Stimulated activated CD8-positive, alpha-beta memory T cell treated with anti-CD3 and anti-CD28 coated beads, Interleukin-2, amount 100 ng/mL, for 48 hours (primary cell): ENCODE measurements at places on chromosomes 3 and 15.

DNA sequence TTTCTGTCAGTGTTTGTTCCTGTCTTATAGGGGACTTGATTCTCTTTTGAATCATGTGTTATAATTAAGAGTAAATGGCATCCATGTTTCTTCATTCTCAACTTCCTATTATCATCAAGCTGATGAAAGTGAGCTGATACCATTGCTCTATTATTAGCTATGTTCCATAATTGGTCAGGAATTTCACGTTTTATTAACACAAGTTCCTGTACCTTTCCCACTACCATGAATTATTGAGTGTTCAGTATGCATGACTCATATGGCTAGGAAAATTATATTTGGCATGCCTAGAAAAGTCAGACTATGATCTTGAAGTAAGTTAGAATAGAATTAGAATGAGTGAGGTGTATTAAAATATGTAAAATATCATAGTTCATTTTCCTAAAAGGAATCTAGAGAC is 278.9 kb upstream of the LRRC3B start:
- DNase-seq, result no peak

DNA sequence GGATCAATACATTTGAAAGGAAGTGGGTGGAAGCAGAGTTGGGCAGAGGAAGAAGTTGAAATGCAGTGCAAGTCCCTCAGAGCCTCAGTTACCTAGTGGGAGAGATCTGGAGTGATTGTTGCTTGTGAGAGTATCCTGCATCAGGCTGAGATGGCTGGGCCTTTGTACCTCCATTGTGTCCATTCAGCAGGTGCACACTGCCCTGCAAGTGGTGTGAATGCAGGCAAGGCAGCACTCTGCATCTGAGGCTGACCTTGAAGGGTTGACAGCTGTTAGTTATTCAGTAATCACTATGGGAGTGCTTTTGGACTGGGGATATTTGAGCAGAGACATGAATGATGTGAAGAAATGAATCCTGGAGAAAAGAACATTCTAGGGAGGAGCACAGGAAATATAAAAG is 25.2 kb downstream of the ATP6V1A start:
- no peak for DNase-seq

DNA sequence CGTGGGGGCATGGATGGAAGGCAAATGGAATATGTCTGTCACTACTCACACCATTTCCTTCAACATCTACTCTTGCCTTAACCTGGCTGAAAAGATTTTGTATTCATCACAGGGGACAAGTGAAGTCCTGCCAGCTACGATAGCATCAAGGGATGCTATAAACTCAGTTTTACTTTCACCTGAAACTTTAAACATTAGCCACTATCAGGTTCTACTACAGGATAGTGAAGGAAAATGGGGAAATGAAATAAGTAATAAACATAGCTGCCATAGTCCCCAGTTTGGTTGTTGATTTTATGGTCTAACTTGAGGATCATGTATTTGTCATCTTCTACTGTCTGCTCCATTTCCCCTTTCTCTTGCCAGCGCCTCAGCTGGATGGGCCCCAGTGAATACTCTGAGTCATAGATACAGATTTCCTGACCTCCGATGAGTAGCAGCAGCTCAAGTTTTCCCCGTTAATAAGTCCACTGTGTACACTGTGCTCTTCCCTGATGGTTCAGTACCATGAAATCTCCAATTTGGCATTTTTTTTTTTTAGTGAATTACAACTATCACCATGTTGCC is 338.2 kb upstream of the SLCO3A1 start:
- DNase-seq, result no peak

DNA sequence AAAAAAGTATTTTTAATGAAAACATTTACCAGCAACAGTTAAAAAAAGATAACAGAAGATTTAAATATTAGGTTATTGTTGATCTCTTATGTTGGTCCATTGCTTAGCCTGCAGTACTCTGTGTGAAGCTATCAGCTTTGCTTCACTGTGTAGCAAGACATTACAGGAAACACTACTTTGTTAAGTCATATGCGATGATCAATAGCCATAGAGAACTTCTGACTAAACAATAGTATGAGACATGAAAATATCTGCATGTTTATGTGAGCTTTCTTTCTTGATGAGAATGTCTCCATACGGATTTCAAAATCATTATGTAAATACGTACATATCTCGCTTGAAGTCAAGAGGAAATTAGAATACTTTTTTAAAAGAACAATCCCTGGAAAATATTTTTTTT is 27.0 kb upstream of the CAPN3 start:
- DNase-seq, result no peak

DNA sequence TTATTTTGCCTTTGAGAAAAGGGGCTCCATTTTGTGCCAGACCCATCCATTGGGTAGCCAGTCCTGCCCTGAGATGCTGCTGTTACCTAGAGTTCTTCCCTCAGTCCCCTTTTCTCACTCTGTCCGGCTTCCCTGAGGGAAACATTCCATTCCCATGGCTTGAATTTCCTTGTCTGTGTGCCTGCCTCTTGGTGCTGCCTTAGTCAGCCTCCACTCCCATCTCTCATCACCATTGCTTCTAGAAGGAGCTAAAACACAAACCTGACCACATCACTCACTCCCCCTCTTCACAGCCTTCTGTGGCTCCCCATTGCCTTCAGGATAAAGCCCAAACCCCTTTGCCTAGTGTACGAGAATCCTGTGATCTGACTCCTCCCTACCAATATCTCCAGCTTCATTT is 25.2 kb upstream of the C2CD4B start:
- no peak for DNase-seq

DNA sequence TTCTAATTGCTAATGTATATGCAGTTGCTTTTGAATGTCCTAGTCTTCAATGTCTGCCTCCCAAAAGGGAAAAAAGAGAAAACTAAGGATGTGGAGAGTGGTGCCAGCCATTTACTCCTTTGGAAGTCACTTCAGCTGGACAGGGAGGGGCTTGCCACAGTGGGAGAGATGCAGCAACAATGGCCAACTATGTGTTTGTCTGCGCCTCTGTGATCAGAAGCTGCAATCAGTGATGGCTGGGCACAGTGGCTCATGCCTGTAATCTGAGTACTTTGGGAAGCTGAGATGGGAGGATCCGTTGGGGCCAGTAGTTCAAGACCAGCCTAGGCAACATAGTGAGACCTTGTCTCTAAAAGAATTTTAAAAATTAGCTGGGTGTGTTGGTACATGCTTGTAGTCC is 16.7 kb upstream of the CLRN1 start:
- no peak for DNase-seq

- no peak for DNase-seq
These were observed 41.3 kb upstream of the ZBED2 start for GRCh38 chr3:111636366-111636885.

GRCh38 chr15:32851572-32851971 is 133.8 kb downstream of the GREM1 start:
- DNase-seq, result no peak

DNA sequence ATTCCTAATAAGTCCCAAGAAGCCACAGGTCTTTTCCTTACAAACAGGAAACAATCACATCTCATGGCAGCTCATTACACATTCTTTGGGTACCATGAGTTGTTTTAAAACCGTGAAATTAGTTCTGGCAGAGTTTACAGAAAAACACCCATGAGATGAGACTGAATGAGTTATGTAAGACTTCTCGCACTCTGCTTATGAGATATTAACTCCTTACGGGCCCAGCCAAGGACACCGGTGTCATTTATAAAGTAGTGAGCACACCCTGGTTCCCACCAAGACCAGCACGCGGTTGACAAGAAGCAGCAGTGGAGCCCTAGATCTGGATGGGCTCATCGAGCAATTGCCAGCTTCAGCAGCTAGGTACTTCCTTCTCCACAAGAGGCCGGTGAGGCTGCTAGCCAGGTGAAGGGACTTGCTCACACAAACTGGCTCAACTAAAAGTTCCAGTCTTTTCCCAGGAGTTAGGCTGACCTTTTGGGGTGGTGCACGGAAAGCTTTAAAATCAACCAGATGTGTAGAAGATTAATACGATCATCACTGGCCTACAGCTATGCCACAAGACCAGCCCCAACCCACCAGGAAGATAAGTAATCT is 318.6 kb upstream of the ICE2 start:
- no peak for DNase-seq

- DNase-seq, result no peak
These were observed 131.8 kb upstream of the TOPAZ1 start for GRCh38 chr3:44109771-44110361.

GRCh38 chr3:138351916-138352550 is 3.7 kb downstream of the MRAS start:
- DNase-seq, result no peak

DNA sequence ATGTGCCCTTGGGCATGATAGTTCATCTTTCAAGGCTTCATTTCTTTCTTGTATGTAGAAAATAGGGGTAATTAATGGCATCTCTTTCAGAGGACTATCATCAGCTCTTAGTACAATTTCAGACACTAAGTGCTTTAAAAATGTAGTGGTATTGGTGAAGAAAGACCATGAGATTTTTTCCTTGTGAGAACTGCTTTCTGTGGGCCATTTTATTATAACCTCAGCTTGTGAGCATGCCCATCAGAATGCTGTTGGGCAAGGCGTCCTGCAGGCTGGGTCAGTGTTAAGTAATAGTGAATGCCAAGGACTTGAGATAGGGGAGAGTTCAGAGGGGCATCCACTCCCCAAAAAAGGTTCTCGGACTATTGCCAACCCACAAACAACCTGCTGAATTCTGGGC is 187.9 kb downstream of the GHSR start:
- DNase-seq, result no peak

DNA sequence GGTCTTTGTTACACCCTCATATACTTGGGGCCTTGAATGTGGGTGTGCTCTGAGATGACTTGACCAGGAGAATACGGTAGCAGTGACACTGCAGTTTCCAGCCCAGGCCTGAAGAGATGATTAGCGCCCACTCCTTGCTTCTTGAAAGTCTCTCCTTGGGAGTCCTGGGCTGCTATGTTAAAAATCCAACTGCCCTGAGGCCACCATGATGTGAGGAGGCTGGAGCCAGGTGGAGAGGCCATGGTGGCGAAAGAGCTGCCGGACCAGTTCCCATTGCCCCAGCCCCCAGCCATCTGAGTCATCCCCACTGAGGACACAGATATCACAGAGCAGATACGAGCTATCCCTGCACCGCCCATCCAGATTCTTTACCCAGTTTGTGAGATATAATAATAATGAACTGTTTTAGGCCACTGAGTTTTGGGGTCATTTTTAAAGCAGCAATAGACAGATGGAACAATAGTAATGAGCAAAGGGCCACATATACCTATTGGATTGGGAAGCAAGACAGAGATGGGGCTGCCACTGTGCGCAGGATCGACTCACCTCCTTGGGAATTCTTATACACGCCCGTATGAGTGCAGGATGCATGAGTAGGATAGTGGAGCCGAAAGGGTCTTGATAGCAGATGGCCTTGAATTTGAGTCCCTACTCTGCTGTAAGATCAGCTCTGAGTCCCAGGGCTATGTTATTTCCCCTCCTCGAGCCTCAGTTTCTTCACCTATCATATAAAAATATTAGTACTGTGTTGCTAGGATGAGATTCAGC is 12.1 kb upstream of the GATA2 start:
- no peak for DNase-seq

DNA sequence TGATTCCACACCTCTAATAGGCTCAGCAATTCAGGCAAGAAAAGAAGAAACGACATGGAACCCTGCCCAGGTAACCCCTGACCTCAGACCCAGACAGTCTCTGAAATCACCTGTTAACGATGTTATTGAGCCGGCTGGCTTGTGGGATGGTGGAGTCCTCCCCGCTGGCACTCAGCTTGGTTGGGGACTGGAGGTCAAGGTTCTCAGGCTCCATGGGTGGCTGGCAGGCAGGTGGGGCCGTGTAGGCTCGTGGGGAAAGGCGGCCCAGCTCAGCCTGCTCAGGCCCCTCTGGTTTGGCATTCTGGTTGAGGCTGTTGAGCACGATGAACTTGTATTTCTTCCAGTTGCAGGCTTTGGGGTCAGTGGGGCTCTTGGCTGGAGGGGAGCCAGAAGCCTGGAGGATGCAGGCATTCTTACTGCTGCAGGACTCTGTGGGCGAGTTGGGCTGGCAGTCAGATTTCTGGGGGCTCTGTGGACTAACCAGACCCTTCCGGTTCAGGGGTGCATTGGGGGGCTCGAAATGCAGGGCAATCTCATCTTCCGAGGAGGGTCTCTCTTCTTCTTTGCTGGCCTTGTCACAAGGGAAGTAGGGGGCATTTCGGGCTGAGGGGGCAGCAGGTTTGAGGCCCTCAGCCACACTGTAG is 16.2 kb downstream of the BCL6 start:
- no peak for DNase-seq

- DNase-seq, result no peak
These were observed 57.8 kb upstream of the TBC1D5 start for GRCh38 chr3:17800232-17800631.

GRCh38 chr3:126375835-126376331 is 18.7 kb upstream of the KLF15 start:
- DNase-seq, result no peak

DNA sequence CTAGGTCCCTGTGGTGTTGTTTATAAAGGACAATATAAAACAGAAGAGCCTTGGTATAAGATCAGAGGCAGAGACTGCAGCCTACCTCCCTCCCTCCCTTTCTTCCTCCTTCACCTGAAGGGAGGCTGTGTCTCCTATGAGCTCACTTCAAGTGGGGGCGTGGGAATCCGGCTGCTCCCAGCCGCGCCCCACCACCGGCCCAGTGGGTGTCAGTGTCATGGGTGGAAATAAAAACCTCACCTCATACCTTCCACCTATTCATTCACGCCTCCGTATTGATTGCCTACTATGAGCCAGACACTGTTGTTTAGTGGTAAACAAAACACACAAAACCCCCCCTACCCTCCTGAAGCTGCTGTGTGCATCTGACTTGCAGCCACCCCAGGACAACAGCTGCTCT is 181.9 kb downstream of the PDZRN3 start:
- DNase-seq, result no peak

GRCh38 chr3:71575433-71575832 is 8.1 kb downstream of the FOXP1 start:
- DNase-seq, result no peak
